ENCODE measurements at places on chromosomes 5 and 9.
A peak's percentile ranks its signal among the peaks of the same experiment; 100 is the strongest.

DNA sequence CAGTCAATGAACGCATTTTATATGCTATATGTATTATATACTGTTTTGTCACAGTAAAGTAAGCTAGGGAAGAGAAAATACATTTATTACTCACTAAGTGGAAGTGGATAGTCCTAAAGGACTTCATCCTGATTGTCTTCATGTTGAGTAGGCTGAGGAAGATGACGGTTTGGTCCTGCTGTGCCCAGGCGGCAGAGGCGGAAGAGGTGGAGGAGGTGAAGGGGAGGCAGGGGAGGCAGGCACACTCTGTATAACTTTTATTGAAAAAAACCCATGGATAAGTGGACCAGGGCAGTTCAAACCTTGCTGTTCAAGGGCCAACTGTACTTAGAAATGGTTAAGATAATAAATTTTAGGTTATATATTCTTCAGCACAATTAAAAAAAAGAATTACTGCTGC, 28.5 kb downstream of the TJP2 start:
- no peak for DNase-seq

- DNase-seq: no peak
Measured at GRCh38 chr5:107199756-107200155, 471.0 kb downstream of the EFNA5 start.

- DNase-seq: no peak
Measured at GRCh38 chr5:152335461-152335860, 69.6 kb downstream of the NMUR2 start.

- DNase-seq: no peak
Measured at GRCh38 chr9:77953590-77953989, 78.0 kb downstream of the GNAQ start.

- DNase-seq: peak; percentile 33
Measured at GRCh38 chr5:76724871-76725270, 8.9 kb downstream of the F2R start.

GRCh38 chr5:90866333-90866732, 307.7 kb downstream of the ADGRV1 start:
- peak; percentile 64 for DNase-seq

- DNase-seq: no peak
Measured at GRCh38 chr5:41093803-41094202, 22.7 kb upstream of the MROH2B start.

DNA sequence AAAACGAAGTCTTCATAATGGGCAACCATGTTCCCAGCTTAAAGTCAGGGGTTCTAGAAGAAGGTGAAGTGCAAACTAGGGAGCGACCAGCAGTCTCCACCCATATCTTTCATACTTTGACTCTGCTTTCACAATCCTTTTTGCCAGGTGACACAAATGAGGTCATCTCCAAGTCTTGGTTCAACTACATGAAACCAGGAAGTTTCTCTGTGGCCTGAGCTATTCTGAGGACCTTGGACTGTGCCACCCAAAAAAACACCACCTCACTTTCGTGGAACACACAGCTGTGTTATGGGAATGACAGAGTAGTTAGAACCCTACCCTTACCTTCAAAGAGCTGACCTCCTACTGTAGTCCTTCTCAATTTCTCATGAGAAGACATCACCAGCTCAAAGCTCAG, 309.2 kb downstream of the AGTPBP1 start:
- DNase-seq: no peak

- no peak for DNase-seq
Measured at GRCh38 chr5:117947836-117948235, 1040.5 kb downstream of the DTWD2 start.

DNA sequence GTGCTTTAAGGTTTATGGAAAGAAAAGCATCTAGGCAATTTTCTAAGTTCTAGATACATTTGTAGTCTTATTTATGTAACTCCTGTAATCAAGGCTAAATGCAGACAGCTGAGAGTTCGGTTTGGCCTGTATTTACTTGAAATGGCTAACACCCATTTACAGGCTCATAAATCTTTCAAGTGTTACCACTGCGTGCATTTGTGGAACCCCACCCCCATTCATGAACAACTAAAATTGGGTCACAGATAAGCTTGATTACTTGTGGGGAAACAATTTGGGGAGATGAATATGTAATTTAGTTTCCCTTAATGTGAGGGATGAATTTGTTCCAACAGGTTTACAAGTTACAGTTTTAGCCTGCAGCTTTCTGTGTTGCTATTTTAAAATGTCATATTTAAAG, 360.6 kb downstream of the ARRDC3 start:
- no peak for DNase-seq

- DNase-seq: peak; percentile 83
Measured at GRCh38 chr5:90783460-90784333, 225.1 kb downstream of the ADGRV1 start.

GRCh38 chr5:91245074-91245452, 138.1 kb downstream of the ARRDC3 start:
- no peak for DNase-seq
